ENCODE measurements at places on chromosomes 13 and 19.

GRCh38 chr13:48654511-48654910 lies 782 bp downstream of the CYSLTR2 start:
- DNase-seq = no peak
- no peaks in the 10 kb centered on the region for H3K36me3 ChIP-seq
- H3K27ac ChIP-seq = no peak overlapping the region
- no peaks in the 10 kb centered on the region for H3K27me3 ChIP-seq
- no peak overlapping the region for H3K4me3 ChIP-seq
- peaks cover 15% of the 10 kb centered on the region for H3K4me1 ChIP-seq

DNA sequence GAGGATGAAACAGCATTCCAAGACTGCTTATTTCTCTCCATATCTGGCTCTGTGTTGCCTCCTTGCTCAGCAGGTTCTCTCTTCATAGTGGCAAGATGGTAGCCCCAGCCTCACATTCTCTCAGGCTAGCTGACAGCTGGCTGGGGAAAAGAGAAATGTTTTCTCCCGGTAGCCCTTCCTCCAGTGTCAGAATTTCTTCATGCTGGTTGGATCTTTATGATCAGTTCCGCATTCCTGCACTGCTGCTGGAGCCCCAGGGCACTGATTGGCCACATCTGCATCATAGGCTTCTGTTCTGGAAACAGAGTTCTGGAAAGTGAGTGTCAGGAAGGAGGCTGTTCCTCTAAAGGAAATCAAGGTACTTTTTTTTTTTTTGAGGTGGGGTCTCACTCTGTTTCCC lies 24.6 kb downstream of the POP4 start:
- H3K27ac ChIP-seq = no peak overlapping the region
- no peaks in the 10 kb centered on the region for H3K27me3 ChIP-seq
- no peak overlapping the region for H3K4me3 ChIP-seq
- no peak for DNase-seq
- no peaks in the 10 kb centered on the region for H3K36me3 ChIP-seq

GRCh38 chr13:97422118-97423054 lies 11.6 kb upstream of the RAP2A start:
- H3K27me3 ChIP-seq = no peaks in the 10 kb centered on the region
- H3K4me1 ChIP-seq = no peaks in the 10 kb centered on the region
- no peak overlapping the region for H3K27ac ChIP-seq

DNA sequence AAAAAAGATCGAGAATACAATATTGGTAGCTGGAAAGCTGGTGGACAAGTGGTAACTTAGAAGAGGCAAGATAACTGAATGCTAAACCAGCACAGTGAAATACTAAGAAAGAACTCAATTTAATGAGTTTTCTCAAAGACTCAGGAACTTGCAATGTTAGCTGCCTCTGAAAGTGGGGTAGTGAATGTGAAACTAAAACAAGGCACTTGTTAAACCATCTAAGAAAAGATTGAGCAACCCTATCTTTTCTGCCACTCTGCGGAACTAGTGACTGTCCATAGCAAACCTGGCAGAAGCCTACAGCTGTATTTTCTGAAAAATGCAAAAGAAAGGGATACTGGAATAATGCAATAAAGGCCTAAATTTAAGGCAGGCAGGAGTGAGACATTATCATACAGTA lies 1574.4 kb upstream of the PRR20A start:
- no peaks in the 10 kb centered on the region for H3K4me1 ChIP-seq
- H3K36me3 ChIP-seq = no peaks in the 10 kb centered on the region
- no peak for DNase-seq
- H3K27ac ChIP-seq = no peak overlapping the region
- no peaks in the 10 kb centered on the region for H3K27me3 ChIP-seq
- no peak overlapping the region for H3K4me3 ChIP-seq

DNA sequence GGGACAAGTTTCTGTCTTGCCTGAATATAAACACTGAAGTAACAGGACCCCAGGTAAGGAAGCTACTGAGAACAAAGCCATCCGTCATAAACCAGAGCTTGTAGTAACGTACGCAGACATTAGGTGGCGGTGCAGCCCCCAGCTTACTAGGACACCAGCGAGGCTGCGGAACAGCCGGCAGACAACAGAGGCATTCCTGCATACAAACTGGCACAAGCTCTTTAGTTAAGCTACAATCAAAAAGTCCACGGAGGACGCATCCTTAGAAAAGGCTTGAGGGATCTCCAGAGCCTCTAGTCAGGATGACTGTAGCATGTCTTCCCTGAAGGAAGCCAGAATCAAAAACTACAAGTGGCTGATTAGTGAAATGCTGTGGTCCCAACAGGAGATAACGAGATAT lies 26.2 kb downstream of the ZNF160 start:
- no peak overlapping the region for H3K27ac ChIP-seq
- peaks cover 8% of the 10 kb centered on the region for H3K36me3 ChIP-seq
- H3K27me3 ChIP-seq = no peaks in the 10 kb centered on the region
- DNase-seq = no peak

All from vagina (tissue), 2 donors.